ENCODE measurements at places on chromosomes 11 and 22.

DNA sequence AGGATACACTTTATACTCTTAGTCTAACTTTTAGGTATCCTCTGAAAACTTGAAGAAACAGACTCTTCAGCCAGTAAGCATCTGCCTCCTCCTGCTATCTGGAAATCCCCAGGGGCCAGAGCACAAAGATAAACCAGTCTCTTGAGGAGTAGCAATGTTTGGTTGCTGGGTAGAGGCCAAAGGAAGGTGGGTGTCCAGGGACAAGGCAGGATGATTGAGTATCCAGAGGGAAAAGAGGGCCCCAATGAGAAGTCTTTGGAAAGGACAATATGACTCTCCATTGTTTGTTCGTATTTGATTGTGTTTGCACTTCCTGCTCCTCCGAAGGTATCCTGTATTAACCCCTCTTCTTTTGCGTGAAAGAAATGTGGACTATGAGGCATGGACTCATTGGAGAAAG lies 4.8 kb upstream of the OR52I1 start:
- DNase-seq, result no peak

- DNase-seq, result peak; percentile 94
Measured at GRCh38 chr11:1760351-1761109, 3.2 kb downstream of the CTSD start.

DNA sequence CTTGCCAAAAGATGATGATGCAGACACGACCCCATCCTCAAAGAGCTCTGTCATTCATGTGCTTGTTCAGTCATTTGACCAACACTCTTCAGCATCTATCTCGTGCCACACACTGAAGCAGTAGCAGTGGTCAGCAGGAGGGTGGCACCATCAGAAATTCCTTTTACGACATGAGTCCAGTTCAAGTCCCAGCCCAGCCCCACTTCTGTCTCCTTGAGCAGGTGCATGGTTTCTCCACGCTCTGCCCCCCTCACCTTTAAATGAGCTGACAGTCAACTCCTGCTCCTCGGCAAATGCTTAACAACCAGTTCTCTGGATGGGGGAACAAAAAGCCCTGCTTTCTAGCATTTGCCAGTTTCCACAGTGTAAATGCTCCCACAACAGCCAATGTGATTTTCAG lies 60.9 kb downstream of the SYN3 start:
- DNase-seq, result no peak

DNA sequence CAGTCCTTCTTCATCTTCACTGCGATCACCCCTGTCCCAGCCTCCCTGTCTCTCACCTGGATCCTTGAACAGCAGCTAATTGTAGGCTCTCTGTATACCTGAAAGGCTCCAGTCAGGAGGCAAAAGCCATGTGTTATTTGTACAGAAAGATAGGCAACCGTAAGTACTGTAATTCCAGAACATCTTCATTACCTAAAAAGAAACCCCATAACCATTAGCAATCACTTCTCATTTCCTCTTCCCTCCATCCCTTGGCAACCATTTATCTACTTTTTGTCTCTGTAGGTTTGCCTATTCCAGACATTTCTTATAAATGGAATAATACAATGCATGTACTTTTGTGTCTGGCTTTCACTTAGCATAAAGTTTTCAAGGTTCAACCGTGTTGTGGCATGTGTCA lies 17.8 kb downstream of the NAGA start:
- DNase-seq, result no peak

DNA sequence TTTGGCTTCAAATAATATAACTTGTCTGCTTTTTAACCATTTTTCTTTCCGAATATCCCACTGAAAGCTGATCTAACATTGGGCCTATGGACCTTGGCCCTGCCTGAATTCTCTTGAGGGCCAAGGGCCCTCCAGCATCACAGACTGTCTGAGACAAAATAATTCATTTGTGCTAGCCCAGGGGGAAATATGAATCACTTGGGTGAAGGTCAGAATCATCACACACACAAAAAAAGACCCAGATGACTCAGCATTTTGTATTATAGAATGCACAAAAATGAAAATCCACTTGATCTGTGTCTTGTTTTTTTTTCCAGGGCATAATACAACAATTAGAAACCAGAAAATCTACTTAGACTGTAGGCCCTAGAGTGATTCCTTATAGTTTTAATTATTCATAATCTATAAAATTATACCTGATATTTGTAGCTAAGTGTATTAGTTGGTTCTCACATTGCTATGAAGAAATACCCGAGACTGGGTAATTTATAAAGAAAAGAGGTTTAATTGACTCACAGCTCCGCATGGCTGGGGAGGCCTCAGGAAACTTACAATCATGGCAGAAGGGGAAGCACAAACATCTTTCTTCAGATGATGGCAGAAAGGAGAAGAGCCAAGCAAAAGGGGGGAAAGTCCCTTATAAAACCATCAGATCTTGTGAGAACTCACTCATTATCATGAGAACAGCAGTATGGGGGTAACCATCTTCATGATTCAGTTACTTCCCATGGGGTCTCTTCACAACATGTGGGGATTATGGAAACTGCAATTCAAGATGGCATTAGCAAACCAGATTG lies 15.6 kb upstream of the RDX start:
- DNase-seq, result peak; percentile 35

- no peak for DNase-seq
Measured at GRCh38 chr22:46538814-46539160, 1.4 kb upstream of the CELSR1 start.

GRCh38 chr11:61133145-61133544 lies 28.1 kb downstream of the VPS37C start:
- no peak for DNase-seq

- DNase-seq, result no peak
Measured at GRCh38 chr11:61610905-61611304, 30.0 kb upstream of the SYT7 start.

DNA sequence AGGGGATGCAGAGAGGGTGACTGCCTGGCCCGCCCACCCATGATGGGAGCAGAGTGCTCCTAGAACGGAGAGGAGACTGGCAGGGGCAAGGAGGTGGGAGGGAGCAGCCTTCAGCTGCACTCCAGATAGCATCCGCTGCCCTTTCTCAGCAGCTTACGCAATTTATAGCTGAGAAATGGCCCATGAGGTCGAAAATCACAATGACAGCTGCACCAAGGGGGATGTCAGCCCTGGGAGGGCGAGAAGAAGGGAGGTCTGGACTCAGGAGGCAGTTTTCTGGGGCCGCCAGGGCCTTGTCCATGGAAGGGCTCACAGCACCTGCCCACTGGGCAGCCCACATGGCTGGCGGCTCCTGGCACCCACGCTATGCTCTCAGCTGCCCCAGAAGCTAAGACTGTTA lies 17.6 kb upstream of the MOB2 start:
- DNase-seq, result no peak

All from mesenchymal stem cell (in vitro differentiated cells and primary cell).